NCI-H1417 treated with DMSO at 0.1 percent for 48 hours (cell line): ENCODE measurements at places on chromosomes 3 and 15.

DNA sequence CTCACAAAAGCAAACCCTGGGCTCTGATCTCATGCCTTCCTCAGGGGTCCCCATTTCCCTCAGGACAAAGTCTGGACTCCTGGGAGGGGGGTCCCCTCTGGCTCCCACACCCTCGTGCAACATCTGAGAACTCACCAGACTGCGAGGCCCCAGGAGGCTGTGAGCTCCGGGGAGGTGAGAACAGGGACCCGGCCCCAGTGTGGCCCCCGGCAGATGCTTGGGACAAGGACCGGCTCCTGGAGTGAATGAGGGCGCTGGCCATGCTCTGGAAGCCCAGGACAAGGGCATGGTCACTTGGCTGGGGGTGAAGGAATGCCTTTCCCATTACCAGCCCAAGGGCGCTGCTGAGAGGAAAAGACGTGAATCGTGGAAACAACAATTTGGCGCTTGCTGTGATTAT is 48.0 kb downstream of the LINGO1 start:
- no peak for DNase-seq

GRCh38 chr15:71341811-71342550 is 226.7 kb downstream of the THSD4 start:
- DNase-seq = no peak

DNA sequence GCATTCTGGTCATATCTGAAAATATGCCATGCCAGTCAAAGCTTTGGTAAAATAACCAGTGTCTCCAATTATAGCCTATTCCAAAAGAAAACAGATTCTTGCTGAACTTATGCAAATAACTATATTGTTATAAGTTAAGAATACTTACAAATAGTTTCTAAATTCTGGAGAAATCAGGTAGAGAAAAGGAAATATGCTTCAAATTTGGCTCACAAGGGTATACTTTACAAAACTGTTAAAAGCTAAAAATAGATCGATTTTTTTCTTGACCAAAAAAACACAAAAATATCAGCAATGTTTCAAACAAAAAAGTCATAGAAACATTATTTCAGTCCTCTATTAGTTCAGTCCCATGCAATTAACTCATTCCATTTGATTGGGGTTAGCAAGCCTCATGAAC is 23.7 kb downstream of the SETMAR start:
- no peak for DNase-seq

- no peak for DNase-seq
These were observed 332.2 kb upstream of the GBE1 start for GRCh38 chr3:82093641-82094040.
